ENCODE measurements at places on chromosomes 3 and 15. TPM values are rescaled to one million over a fixed set of nuclear protein-coding genes. Genes with fewer than 3 reads are reported as not detected.

BHLHE40 gene
- 75.3 TPM for total RNA-seq

CADM2 gene
- 1.7 TPM for total RNA-seq

GOLGA6L7 gene
- not detected for total RNA-seq

CHDH gene
- total RNA-seq, result 3.6 TPM

AMOTL2 gene
- total RNA-seq, result 20.5 TPM

CPN2 gene
- not detected for total RNA-seq

GUCA1C gene
- not detected for total RNA-seq

NME9 gene
- total RNA-seq, result 0.43 TPM

LDHAL6B gene
- not detected for total RNA-seq

ADAMTS7 gene
- 8.5 TPM for total RNA-seq

USF3 gene
- 18.7 TPM for total RNA-seq

FSIP1 gene
- total RNA-seq, result 1.0 TPM

PLOD2 gene
- total RNA-seq, result 47.9 TPM

Measured in ovary (tissue), 10 donors.